ENCODE measurements at places on chromosomes 7 and 10.

GRCh38 chr7:28615091-28615490, 202.8 kb downstream of the CREB5 start:
- DNase-seq: no peak

DNA sequence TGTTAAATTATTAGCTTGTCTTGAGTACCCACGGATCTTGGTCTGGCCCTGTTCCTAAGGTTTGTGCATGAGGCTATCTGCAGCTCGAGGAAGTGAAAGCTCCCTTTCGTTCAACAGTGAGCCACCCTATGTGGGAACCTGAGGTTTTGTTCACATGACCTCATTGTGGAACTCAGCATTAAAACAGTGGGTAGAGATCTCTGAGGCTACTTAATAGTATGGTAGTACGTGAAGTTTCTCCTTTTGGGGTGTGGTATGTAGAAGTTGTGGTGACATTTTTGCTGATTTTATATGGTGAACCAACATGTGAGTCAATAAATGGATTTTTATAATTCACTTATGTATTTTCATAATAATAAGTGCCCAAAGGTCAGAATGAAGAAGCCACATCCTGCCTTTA, 252.7 kb upstream of the FERD3L start:
- DNase-seq: no peak

DNA sequence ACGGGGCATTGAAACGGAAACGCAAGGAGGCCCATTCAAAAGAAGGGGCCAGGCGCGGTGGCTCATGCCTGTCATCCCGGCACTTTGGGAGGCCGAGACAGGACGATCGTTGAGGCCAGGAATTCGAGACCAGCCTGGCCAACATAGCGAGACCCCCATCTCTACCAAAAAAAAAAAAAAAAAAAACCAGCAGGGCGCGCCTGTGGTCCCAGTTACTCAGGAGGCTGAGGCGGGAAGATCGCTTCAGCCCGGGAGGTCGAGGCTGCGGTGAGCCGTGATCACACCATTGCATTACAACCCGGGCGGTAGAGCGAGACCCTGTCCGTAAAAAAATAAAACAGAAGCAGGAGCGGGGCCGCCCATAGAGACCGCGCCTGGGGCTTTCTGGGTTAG, 396 bp downstream of the PSMG3 start:
- DNase-seq: no peak

DNA sequence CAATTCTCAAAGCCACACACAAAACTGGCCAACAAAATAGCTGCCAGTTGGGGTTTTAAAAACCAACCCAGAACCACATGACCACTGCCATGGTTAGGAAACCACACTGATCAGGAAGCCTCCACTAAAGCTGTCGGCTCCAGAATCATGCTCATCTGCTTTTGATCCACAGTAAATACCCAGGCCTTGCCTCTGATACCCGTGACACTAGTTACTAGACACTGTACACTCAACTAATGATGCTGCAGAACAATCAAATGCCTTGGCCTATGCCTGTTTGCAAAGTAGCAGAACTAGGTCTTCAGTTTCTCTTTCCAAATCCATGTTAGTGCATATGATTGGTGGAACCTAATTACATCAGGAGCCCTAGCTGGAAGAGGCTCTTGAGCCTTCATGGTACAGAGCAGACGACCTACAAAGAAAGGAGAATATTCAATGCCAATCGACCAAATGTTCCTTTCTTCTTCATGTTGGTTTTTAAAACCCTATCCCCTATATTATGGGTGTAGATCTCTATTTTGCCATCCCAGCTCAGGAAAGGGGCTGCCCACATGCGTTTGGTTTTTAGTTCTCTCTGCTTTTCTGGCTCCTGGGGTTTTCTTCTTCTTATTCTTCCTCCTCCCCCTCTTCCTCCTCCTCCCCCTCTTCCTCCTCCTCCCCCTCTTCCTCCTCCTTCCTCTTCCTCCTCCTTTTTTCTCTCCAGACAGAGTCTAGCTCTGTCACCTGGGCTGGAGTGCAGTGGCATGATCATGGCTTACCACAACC, 76.6 kb downstream of the CNNM2 start:
- DNase-seq: no peak

DNA sequence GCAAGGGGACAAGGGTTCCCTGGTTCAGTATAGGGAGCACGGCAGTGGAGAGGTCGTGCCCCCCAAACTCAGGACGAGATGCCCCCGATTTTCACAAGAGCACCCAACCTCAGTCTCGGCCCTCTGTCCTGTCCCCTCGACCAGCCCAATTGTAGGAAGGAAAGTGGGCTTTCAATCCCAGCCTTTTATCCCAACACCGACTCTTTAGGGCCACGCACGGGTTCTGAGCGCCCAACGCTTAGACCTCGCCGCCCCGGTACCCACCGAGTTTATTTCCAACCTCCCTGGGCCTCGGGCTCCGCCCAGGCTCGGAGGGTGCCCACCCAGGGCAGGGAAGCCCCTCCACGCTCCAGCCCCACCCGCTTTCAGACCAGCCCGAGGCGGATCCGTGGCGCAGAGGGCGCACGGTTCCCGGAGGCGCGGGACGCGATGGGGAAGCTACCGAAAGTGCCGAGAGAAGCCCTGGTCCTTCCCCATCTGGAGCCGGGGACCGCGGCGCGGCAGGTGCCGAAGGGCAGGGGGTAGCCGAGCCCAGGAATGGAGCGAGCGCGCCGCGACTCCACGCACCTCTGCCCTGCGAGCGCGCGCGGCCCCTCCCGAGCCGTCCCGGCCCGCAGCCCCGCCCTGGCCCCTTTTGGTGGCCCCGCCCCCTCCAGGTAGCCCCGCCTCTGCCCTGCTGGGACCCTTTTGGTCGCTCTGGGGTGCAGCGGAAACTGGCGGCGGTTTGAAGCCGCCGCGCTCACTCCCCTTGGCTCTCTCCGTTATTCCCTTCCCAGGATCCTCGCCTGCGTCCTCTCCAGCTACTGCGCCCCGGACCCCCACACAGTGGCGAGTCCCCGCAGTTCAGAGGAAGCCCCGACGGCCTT, 20.4 kb downstream of the GRID2IP start:
- DNase-seq: peak; percentile 34

GRCh38 chr7:1321411-1322239, 89.0 kb downstream of the UNCX start:
- DNase-seq: no peak

- DNase-seq: no peak
These were observed 6.4 kb downstream of the WDFY4 start for GRCh38 chr10:48690791-48691660.

- DNase-seq: no peak
These were observed 56.5 kb downstream of the CTTNBP2 start for GRCh38 chr7:117816727-117817126.

GRCh38 chr7:100476903-100477870, 1.8 kb downstream of the TSC22D4 start:
- no peak for DNase-seq

DNA sequence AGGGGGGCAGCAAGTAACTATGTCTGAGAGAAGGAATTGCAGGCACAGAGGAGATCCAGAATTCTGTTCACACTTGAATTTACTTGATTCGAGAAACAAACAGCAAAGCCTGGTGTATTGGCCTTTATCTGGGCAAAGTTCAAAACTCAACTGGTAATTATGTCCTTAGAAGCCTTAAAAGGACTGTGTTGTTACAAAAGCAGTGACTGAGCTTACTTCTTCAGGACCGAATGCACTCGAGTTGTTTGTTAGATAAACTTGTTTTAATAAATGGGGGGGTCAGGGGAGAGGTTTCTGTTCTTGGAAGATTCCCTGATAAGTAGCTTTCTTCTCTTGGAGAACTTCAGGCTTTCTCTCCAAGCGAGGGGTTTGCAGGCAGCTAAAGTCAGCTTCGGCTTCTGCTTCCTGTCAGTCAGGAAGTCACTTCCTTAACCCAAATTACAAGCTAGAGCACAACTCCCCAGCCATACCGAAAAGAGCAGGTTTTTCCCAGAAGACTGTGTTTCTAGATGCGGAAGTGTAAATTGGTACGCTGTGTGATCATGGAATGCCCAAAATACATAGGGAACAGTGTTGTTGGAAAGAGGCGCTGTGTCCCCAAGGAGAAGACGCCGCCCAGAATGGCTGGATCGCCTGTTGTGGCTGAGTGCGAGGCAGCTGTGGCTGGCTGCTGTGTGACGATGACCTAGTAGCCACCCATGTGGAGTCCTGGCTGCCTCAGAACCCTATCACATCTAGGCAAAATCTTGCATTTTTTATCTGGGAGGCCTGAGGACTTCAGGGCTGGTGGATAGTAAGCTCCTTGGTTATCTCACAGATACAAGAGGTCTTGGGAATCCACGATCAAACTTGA, 110.4 kb downstream of the TCF7L2 start:
- DNase-seq: no peak

DNA sequence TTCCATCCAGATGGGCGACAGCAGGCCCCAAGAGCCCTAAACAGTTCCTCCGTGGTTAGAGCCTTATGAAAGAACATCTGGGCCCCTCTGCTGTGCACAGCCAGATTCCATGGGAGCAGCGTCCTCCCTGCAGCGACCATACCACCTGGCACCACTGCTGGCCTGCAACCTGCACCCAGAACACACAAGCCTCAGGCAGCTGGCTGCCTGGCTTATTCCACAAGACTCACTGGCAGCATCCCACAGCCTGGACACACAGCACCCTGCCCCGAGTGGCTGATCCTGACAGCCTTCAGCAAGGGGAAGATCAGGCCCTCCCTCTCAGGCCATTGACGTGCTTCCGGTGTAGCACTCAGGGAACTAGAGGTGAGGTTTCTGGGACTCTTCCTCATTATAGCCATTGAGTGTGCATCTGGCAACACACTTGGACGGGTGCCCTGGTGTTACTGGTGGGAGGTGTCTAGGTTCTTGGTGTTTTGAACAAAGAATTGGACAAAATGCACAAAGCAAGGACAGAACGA, 33.7 kb upstream of the ERCC6 start:
- no peak for DNase-seq

DNA sequence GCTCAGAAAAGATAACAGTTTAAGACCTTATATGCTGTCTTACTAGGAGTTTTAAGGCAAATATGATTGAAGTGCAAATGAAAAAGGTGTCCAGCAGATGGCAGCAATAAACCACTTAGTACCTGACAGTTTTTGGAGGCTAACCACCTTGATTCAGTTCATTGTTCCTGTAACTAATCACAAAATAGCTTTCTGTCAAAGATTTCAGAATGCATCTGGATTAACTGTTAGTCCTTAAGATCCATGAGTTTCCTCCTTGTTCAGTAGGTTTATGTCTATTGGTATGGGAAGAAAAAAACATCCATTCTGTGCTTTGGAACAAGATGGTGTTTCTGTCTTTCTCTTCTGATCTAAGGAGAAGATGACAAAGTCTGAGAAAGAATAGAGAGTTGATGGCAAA, 46.6 kb downstream of the CCSER2 start:
- no peak for DNase-seq

DNA sequence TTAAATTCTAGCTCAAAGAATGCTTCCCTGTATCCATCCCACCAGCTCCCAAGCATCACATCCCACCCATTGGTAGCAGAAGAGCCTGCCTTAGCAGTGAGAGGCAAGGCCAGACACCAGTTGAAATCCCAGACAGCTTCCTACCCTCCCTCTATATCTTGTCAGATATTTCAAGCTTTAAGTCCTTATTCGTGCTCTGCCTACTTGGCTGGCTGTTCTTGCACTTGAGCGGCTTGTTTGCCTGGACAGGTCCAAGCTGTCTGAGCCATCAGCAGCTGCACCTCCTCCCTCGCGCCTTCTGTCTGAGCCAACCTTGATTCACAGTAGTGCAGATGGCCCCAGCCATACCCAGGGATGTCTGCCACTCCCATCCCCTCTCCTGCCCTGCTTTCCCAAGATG, 16.4 kb downstream of the LRRC4 start:
- no peak for DNase-seq

- DNase-seq: no peak
These were observed 85.5 kb upstream of the ADO start for GRCh38 chr10:62719061-62719460.

DNA sequence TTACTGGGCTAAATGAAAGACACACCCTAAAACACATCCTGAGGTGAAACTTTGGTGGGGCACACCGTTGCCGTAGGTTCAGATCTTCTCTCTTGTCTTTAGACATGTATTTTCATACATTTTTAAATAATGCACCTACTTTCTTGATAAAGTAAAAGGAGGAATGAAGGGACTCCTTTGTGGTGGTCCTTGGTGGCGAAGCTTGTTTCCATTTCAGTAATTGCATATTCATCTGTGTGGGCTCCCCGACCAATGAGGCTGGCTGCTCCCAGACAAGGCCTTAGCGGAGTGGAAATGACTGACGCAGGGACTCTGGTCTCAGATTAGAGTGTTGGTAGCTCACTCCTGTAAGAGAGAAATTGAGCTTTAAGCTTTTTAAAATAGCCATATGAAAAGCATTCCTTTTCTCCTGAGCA, 815 bp downstream of the CCSER2 start:
- peak; percentile 32 for DNase-seq

DNA sequence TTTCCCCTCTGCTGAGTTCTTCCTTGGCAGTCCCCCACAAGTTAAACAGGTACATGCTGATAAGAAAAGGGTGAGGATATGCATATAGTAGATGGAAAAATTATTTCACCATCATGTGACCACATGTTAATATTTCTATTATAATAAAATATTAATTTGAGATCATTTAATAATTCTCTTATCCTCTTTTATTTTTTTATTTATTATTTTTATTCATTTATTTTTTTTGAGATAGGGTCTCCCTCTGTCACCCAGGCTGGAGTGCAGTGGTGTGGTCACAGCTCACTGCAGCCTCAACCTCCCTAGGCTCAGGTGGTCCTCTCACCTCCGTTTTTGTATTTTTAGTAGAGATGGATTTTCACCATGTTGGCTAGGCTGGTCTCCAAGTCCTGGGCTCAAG, 11.6 kb upstream of the GLI3 start:
- no peak for DNase-seq

- DNase-seq: no peak
These were observed 48.5 kb upstream of the SLF2 start for GRCh38 chr10:100864036-100864885.

DNA sequence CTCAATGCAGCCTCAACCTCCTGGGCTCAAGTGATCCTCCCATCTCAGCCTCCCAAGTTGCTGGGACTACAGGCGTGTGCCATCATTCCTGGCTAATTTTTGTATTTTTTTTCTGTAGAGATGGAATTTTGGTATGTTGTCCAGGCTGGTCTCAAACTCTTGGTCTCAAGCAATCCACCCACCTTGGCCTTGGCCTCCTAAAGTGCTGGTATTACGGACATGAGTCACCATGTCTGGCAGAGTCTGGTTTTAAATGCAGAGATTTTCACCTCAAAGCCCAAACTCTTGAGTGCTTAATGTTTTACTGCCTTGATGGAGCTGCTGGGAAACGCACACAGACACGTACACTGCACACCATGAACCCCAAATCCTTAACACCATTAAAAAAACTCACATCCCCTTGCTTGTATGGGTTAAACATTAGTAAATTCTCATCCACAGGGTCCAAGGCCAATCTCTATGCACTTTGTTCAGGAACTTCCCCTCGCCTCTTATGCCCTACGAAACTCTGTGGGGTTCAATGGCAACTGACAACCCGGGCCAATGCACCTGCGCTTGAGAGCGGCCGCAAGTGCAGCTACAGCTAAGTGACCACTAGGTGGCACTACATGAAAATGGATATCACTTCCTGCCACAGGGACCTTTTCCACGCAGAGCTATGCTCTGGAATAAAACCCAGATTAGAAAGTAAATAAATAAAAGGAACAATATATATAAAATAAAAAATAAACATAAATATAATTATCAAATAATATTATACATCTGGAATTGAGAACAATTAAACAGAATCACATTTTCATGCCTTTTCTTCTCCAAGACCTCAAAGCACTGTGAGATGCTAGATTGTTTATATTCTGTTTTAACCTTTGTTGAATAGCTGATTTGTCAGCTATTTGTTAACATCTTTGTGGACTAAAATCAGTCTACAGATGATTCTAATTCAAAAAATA, 66.9 kb upstream of the AFAP1L2 start:
- peak; percentile 43 for DNase-seq

GRCh38 chr7:38327637-38328036, 54.2 kb upstream of the TARP start:
- no peak for DNase-seq

GRCh38 chr7:107946451-107946850, 55.5 kb downstream of the DLD start:
- no peak for DNase-seq

All from stimulated activated CD4-positive, alpha-beta T cell treated with anti-CD3 and anti-CD28 coated beads, TNF-alpha, amount 100 ng/mL, for 1 hour (primary cell).